ENCODE measurements at places on chromosomes 12 and 14.

GRCh38 chr12:16323010-16323409, 24.4 kb upstream of the MGST1 start:
- DNase-seq: no peak

DNA sequence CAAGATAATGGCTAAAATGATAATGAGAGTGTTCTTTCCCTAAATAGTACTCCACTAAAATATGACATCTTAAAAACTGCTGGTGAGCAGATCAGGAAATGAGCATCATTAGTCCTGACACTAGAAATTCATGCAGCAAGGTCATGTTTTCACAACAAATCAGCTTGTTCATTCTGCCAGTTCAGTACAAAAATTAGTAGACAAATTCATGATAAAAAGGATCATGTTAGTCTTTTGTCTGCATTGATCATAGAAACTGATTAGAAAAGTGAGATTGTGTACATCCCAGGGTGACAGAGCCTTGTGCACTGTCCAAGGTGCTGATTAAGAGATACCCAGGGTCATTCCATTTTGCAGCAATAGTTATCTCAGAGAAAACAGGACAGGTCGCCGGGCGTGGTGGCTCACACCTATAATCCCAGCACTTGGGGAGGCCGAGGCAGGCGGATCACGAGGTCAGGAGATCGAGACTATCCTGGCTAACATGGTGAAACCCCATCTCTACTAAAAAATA, 163.6 kb downstream of the RIMBP2 start:
- DNase-seq: no peak

GRCh38 chr14:73492670-73493069, 1.9 kb downstream of the RIOX1 start:
- no peak for DNase-seq

DNA sequence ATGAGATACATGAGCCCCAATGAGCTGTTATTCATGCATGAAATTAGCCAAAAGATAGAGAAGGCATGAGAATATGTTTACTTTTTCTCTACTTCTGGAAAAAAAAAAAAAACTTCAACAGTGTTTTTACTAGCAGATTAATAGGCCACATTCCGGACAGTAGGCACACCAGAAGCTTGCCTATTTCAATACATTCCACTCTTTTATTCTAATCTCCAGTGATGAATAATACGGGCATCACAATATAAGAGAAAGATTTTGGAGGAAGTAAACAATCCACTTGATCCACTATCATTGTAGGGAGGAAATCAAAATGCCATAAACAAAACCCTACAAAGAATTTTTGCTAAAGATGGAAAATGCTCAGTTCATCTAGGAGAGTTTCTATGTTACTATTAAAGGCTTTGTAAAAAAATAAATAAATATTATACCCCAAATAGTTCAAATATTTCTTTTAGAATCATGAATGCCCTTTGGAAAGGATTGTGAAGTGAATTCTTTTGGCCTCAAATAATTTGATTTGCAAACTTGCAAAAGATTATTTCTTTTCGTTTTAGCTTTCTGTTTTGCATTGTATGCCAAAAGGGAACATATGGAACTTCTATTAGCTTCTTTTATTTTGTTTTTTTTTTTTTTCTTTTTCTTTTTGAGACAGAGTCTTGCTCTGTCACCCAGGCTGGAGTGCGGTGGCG, 232.6 kb downstream of the EPS8 start:
- DNase-seq: no peak

DNA sequence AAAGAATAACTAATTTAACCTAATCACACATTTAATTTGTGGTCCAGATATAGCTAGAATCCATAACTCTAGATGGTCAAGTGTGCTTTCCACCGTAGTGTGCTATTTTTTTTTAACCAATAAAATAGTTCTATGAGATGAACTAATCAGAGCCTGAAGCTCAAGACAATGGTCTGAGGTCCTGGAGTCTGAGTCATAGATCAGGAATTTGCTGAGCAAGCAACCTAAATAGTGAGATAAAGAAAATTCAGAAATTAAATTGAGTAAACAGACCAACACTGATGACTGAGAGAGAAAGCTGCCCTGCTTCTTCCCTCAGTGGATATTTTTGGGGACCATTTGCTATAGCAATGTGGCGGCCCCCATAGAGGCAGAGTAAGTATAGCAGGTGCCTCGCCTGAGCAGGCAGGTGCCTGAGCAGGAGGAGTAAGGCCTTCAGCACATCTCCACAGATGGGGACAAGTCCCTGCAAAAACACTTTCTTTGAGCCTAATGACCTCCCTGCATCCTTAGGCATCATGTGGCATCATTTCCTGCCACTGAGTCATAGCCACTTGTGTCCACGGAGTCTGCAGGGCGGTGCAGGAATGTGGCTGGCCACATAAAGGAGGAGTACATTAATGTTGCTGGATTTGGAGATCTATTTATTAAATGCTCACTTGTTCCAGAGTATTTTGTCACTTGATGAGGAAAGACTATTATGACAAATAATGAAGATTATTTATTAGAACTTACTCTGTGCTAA, 13.9 kb upstream of the CLEC4E start:
- no peak for DNase-seq

- DNase-seq: no peak
Observed at GRCh38 chr12:103268831-103269514, 226.8 kb downstream of the C12orf42 start.
